ENCODE measurements at places on chromosomes 2 and 18.
A peak's percentile ranks its signal among the peaks of the same experiment; 100 is the strongest.

DNA sequence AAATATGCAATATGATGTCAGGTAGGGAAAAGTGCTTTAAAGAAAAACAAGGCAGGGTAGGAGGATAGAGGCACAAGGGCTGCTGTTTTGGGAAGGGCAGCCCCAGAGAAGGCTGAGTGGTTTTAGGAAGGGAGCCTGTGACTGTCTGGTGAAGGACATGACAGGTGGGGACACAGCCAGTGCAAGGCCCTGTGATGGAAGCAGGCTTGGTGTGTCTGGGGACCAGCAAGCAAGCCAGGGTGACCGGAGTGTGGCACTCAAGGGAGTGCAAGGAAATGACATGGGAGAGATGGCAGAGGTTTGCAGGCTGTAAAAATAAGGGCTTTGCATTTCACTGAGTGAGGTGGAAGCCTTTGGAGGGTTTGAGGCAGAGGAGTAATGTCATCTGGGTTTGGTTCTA lies 62.0 kb downstream of the LTBP1 start:
- no peak for DNase-seq

DNA sequence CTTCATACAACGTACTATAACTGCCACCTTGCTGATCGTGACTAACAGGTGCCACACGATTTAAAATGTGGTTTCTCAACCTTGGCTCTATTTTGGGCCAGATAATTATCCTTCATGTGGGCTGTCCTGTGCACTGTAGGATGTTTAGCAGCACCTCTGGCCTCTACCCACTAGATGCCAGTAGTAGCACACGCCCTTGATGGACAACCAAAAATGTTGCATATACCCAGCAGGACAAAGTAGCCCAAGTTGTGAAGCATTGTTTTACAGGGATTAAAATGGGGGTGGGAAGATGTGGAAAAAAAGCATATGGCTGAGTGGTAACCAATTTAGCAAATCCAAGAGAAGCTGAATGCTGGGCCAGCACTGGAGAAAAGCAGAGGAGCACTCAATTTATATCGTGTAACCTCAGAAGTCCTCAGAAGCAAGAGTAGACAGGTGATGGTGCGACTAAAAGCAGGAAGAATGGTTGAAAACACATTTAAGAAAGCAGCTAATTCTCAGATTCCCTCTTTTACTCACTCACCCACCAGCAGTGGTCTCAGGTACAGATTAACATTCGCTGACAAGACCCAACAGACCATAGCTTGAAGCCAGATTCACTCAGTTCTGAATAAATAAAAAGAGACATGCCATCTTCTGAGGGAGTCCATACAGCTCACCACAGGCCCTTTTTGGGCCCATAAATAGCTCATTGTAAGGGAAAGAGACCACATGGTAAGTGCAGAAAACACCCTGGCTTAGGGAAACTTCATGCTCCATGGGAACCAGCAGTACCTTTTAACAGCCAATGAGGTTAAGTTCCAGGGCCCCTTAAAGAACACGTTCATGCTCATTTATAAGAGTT lies 50.6 kb downstream of the RAPH1 start:
- no peak for DNase-seq

DNA sequence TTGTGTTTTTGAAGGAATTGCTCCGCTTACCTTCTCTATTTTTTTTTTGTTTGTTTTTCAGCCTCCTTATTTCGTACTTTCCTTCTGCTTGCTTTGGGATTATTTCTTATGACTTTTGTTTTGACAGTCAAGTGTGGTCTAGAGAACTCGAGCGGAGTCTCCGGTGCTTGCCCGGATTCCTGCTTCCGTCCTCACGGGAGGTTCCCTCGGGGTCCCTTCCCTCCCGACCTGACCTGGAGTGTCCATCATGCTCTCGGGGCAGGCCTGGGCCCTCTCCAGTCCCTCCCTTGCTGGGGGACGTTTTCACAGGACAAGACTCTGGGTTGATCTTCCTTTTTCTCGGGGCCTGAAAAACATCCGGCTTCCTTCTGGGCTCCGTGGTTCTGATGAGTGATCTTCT lies 45.9 kb downstream of the CTDP1 start:
- DNase-seq: no peak

GRCh38 chr2:27902098-27902497 lies 11.6 kb downstream of the BABAM2 start:
- no peak for DNase-seq

- no peak for DNase-seq
These were observed 380.5 kb upstream of the SPRED2 start for GRCh38 chr2:65812887-65813286.

- no peak for DNase-seq
These were observed 225.4 kb downstream of the TWIST2 start for GRCh38 chr2:239073270-239073669.

- DNase-seq: peak; percentile 16
These were observed 6.5 kb upstream of the YWHAQ start for GRCh38 chr2:9637330-9637729.

- no peak for DNase-seq
These were observed 35.5 kb upstream of the C1D start for GRCh38 chr2:68098291-68098797.
